ENCODE measurements at places on chromosomes 13 and 19.

DNA sequence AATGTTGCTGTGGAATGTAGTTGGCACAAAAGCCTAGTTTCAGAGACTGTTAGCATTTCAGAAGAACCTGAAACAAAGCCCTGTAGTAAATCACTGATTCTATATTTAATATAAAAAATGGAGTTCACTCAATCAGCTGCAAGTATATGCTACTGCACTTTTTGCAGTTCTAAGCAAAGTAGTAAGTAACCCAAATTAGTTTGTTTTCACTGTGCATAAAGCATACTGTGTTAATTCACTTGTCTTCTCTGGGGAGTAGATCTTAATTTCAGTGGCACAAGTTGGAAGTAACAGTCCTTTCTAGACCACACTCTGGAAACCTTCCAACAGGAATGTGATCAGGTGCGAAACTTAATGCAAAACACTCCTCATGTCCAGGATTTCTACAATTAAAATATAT lies 139.3 kb downstream of the DACH1 start:
- DNase-seq, result no peak

DNA sequence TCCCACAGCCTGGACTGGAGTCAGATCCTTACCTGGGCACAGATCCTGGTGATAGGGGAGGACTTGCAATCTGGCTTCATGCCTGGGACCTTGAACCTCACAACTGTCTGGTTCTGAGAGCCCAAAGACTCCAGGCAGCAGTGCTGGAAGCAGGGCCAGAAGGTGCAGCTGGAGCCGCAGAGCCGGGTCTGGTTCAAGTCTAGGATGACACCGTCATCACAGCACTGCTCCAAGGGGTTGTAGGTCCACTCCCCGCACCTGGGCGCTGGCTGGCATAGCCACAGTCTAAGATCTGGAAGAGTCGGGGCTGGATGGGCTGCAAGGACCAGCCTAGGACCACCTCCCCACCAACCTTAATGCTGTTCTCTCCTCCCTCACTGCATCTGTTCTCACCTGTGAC lies 677 bp downstream of the IGFL4 start:
- DNase-seq, result no peak

DNA sequence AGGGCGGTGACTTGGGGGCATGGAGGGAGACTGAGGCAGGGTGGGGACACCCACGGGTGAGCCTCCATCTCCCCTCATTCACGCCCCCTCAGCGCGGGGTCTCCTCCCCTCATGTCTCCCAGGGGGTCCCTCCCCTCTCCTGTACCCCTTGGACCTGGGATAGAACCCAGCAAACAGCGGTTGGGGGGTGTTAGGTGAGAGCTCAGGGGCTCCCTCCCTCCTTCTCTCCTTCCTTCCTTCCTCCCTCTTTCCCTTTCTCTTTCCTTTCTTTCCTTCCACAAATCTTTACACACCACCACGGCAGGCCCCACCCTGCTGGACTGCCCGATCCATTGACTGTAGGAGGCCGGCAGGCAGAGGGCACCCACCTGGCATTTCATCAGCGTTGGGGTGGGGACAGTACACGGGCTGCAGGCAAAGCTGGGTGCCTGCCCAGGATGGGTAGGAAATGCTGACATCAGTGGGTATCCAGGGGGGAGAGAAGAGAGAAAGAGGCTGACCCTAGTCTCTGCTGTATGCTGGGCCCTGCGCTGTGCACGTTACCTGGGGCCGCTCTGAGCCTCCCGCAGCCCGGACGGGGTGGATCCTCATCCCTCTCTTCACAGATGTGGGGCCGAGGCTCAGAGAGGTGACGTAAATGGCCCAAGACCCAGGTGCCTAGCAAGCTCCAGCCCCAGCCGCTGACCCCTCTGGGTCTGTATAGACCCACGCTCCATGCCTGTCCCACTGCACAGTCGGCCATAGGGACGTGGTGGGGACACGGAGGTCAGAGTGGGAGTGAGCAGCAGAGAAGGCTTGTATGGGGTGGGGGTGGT lies 3.5 kb downstream of the SSC5D start:
- no peak for DNase-seq

DNA sequence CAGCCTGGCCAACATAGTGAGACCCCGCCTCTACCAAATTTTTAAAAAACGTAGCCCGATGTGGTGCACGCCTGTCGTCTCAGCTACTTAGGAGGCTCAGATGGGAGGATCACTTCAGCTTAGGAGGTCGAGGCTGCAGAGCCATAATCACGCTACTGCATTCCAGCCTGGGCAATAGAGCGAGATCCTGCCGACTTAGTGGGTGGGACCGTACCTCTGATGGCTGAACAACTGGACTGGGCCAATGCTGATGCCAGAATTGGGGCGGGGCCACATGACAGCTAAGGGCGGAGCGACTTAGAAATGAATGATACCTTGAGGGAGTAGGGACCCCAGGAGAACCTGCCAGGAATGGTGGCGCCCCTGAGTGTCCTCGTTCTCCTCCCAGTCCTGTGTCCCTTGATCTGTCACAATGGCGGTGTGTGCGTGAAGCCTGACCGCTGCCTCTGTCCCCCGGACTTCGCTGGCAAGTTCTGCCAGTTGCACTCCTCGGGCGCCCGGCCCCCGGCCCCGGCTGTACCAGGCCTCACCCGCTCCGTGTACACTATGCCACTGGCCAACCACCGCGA lies 3.6 kb downstream of the LTBP4 start:
- DNase-seq, result no peak

DNA sequence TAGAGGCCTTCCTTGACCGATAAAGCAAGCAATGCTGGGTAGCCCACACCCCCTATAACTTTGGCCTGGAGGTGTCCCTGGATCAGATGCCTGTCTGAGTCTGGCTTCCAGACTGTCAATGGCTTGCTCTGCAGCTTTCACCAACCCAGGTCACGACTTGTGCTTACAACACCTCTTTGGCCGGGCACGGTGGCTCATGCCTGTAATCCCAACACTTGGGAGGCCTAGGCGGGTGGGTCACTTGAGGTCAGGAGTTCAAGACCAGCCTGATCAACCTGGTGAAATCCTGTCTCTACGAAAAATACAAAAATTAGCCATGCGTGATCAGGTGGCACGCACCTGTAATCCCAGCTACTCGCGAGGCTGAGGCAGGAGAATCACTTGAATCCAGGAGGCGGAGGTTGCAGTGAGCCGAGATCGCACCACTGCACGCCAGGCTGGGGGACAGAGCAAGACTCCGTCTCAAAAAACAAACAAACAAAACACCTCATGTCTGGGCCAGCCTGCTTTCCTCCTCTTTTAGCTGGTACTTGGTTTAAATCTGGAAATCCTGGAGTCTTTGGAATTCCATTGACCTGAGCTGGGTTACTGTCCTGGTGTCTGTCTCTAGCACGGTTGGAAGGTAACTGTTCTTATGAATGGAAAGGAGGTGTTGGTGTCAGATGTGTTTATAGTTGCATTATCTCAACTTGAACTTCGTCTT lies 10.3 kb upstream of the GARRE1 start:
- no peak for DNase-seq

DNA sequence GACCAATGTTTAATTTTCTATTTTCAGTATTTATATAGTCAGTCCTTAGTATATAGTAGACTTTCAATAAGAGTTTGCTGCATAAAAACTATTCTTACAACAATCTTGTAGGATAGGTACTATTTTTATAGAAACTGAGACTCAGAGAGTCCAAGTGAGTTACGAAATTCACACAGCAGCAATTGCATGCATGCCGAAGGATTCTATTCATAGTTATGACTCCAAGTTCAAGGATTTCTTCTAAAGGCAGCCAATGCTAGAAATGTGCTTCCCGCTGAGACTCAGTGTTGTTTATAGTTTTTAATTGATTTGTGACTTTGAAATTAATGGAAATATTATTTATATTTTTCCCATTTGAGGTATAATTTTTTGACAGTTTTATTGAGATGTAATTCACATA lies 62.7 kb upstream of the CSNK1A1L start:
- no peak for DNase-seq

DNA sequence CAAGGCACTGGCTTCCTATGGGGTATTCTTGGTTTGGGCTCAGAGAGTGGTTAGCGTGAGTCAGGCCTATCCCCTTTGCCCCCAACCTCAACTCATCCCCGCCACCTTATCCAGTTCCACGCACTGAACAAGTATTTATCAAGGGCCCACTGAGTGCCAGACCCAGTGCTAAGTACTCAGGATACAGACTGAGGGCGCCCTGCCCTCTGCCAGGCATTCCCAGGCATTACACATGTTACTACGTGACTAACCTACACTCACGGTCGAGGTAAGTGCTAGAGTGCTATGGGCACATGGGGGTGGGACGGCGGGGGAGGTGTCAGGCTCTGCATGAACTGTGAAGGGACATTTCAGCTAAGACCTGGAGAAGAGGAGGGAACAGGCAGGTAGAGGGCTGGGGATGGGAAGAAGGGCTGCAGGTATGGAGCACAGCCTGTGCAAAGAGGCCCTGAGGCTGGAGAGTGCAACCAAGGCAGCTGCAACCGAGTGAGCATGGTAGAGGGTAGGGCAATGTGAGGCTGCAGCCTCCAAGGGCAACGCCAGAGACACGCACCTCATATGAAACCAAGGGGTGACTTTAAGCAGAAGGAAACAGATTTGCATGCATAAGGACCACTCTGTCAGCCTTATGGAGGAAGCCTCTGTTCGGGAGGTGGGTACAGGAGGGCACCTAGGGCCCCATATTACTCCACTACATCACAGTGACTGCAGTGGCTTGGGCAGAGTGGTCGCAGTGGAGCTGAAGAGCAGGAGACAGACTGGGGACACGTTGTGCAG lies 22.5 kb downstream of the DHRS12 start:
- no peak for DNase-seq

GRCh38 chr19:1004803-1005664 lies 4.8 kb downstream of the GRIN3B start:
- no peak for DNase-seq

- DNase-seq, result no peak
These were observed 79.4 kb upstream of the NBEA start for GRCh38 chr13:34862716-34863115.

DNA sequence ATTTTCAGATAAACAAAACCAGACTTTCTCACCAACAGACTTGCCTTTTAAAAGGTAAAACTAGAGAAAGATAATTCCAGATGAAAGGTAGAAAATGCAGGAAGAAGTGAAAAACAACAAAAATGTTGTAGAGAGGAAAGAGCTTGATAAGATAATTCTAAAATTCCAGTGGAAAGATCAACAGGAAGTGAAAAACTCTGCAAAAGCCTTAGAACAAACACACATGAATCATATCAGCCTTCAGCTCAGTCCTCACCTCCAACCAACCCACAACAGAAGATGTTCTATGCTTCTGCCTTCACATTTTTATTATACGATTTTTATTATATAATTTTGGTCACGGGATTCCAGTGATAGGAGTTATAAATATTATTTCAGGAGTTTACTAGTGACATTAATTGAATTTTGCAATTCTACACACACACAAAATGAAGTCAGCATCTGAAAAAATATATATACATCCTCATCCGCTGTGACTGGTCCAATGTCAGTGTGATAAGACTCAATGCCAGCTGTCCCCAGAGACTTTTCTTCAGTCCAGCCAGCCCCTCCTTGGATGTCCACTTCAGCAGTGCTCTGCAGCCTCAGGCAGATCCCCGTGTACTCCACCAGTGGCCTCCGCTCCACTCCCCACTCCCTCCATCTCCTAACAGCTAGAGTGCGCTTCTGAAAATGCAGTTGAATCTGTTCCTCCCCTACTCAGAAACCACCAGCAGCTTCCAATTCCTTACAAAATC lies 57.9 kb downstream of the GADD45B start:
- no peak for DNase-seq

DNA sequence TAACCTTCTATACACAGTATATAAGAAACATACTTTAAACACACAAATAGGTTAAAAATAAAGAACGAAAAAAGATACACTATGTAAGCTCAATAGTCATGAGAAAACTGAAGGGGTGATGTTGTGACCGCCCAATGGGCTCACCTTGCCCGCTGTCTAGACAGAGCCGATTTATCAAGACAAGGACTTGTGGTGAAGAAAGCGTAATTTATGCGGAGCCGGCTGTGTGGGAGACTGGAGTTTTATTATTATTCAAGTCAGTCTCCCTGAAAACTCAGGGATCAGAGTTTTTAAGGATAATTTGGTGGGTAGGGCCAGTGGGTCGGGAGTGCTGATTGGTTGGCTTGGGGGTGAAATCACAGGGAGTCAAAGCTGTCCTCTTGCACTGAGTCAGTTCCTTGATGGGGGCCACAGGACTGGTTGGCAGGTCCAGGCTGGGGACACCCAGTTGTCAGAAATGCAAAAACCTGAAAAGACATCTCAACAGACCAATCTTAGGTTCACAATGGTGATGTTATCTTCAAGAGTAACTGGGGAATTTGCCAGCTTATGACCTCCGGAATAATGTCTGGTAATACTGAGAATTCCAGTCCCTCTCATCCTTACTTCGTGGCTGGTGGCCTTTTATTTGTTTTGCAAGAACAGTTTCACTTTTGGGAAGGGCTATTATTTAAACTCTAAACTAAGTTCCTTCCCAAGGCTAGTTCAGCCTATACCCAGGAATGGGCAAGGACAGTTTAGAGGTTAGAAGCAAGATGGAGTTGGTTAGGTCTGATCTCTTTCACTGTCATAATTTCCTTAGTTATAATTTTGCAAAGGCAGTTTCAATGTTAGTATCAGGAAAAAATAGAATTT lies 96.6 kb downstream of the UBL3 start:
- DNase-seq, result no peak

- DNase-seq, result peak; percentile 11
These were observed 47.6 kb upstream of the SPRY2 start for GRCh38 chr13:80388506-80388905.

GRCh38 chr13:95643936-95644598 lies 439 bp downstream of the DZIP1 start:
- DNase-seq, result no peak

GRCh38 chr13:106555631-106556328 lies 12.2 kb downstream of the ARGLU1 start:
- no peak for DNase-seq

DNA sequence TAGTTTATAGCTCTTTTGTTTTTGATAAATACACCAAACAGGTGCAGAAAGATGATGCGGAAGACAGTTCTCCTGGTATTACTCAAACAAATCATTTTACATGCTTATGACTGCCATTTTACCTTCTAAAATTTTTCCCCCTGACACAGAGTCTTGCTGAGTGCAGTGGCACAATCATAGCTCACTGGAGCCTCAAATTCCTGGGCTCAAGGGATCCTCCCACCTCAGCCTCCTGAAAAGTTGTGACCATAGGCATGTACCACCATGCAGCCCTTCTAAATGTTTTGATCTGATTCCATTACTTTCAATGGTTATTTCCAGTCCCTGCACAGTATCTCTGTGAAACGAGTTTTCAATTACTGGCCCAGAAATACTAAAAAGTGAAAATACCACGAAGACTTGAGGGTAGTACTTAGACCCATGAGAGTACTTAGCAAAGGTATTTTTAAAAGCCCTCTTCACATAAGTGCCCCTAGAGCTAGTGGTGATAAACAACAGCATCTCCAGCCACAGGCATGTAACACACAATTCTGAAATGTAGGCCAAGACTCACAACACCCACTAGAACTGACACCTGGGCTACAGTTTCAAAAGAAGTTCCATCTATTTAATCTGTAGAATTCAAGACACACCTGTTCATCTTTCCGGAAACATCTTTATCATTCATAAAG lies 11.3 kb downstream of the HSPH1 start:
- DNase-seq, result no peak

- DNase-seq, result no peak
These were observed 11.9 kb upstream of the AXL start for GRCh38 chr19:41206926-41207750.

- no peak for DNase-seq
These were observed 108.4 kb upstream of the CLDN10 start for GRCh38 chr13:95444006-95444730.

Measured in NCI-H510A (cell line).